ENCODE measurements at places on chromosomes 1 and 21.

- DNase-seq, result no peak
Observed at GRCh38 chr21:42056468-42056867, 14.6 kb upstream of the UMODL1 start.

GRCh38 chr1:56215086-56215485, 364.3 kb downstream of the PLPP3 start:
- DNase-seq, result no peak

DNA sequence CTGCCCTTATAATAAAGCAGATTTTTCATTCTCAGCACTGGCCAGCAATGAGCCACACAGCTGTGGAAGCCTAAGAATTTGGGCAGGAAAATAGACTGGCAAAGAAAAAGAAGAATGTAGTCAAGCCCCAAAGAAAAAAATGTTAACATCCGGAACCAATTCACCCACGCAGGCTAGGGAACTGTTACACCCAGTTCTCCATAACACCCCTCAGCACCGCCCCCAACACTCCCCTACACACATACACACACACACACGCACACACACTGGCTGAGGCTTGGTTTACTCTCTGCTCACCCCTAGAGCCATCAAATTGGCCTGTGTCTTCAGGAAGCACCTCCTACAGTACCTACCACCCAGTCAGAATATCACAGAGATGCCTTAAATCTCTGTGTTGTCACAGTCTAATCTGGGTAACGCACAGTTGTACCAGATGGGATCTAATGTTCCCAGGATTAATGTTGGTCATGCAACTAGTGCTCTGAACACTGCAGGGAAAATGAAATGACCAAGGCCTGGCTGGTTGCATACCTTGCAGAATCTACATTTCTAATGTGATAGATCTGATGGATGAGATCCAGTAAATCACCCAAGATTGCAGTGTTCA, 14.5 kb downstream of the TBX15 start:
- no peak for DNase-seq

DNA sequence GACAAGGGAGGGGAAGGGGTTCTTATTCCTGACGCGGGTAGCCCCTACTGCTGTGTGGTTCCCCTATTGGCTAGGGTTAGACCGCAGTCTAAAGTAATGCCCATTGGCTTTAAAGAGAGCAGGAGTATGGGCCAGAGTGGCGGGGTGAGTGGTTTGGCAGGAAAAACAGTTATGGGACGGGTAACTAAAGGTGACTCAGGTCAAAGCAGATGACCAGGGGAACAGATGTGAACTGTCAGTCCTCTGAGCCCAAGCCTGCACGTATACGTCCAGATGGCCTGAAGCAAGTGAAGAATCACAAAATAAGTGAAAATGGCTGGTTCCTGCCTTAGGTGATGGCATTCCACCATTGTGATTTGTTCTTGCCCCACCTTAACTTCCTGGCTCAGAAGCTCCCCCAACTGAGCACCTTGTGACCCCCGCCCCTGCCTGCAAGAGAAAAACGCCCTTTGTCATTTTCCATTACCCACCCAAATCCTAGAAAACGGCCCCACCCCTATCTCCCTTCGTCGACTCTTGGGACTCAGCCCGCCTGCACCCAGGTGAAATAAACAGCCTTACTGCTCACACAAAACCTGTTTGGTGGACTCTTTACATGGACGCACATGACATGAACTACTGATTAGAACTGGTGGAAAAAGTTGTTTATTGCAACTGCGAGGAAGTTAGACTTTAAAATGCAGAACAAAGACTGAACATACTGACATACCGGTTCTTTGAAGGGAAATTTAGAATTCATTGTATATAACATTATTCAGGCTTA, 758 bp upstream of the ATAD3B start:
- DNase-seq, result no peak

DNA sequence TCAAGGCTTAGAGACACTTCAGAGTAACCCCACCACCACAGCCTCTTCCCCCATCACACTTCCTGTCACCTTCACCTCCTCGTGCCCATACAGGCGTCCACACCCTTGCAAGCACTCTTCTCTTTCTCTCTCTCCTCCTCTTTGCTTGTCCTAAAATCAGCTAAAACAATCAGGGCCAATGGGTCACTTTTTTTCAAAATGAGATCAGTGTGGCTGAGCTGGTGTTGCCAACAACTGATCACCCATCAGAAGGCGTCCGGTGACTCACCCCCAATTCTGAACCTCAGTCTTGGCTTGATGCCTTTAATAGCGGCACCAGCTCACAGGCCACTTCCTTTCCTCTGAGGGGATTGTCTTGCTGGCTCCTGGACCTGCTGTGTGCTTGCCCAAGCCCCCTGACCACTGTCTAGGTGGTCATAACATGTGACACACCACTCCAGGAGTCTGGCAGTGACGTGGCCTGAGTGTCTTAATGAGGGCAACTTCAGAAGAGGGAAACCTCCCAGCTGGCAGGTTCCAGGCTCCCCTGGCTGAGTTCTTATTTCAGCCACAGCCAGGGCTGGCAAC, 1.6 kb downstream of the DRAXIN start:
- peak; percentile 72 for DNase-seq

DNA sequence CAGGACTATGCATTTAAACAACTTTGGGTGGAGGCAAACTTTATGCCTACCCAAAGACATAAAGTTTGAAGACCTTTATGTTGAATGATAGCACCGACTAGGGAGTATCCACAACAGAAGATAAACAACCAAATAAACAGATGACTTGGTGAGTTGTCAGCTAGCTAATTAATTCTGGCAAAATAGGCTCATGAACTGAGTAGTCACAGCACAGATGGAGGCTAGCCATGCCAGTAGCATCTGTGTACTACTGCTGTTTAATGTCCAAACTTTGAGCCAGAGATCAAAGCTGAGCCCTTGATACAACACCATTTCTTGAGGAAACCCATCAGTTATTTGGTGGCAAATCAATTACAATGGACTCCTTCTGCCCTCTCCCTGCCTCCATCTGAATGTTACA, 40.3 kb upstream of the CCDC190 start:
- DNase-seq, result no peak

- peak; percentile 64 for DNase-seq
Observed at GRCh38 chr1:177780096-177780700, 189.7 kb downstream of the SEC16B start.

DNA sequence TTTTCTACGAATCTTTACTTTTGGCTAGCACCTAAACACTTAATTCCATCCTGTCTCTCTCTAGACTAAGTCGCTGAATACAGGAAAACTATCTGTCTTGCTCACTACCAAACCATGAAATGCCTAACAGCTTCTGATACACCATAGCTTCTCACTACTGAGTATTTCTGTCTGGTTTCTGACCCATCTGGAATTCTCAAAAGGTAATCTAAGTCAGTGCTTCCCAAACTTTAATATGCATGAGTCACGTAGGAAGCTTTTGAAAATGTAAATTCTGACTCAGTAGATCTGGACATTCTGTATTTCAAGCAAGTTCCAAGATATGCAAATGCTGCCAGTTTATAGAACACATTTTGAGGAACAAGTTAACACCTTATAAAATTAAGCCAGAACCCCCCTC, 9.2 kb upstream of the OVGP1 start:
- DNase-seq, result no peak

DNA sequence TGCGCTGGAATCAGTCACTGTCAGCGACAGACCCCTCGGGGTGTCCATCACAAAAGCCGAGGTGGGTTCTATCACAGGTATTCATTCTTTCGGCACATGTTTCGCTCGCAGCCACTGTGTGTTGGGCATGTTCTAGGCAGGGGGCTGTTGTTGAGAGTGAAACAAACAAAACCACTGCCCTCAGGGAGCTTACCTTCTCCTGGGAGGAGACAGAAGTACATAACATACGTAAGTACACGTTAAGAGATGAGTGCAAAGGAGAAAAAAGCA, 6.6 kb downstream of the ATF3 start:
- DNase-seq, result no peak

Measured in cardiac muscle cell (in vitro differentiated cells and primary cell).